Left colon (tissue), 2 donors: ENCODE measurements at places on chromosomes 1 and 21. TPM values are rescaled to one million over a fixed set of nuclear protein-coding genes. Genes with fewer than 3 reads are reported as not detected.

DNA sequence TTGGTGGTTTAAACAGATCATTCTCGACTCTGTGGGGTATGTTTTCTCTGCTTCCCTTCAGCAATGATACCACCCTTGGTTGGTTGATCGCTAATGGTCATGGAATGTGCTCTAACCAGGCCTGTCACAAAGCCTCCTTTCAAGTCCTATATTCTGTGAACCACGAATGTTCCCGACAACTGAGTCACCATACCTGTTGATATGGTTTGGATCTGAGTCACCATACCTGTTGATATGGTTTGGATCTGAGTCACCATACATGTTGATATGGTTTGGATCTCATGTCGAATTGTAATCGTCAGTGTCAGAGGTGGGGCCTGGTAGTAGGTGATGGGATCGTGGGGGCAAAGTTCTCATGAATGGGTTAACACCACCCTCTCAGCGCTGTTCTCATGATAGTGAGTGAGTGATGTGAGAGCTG lies 10.2 kb upstream of the CAMK2N1 start:
- DNase-seq = no peak

Gene DCST2
- 3.6 TPM for total RNA-seq

DNA sequence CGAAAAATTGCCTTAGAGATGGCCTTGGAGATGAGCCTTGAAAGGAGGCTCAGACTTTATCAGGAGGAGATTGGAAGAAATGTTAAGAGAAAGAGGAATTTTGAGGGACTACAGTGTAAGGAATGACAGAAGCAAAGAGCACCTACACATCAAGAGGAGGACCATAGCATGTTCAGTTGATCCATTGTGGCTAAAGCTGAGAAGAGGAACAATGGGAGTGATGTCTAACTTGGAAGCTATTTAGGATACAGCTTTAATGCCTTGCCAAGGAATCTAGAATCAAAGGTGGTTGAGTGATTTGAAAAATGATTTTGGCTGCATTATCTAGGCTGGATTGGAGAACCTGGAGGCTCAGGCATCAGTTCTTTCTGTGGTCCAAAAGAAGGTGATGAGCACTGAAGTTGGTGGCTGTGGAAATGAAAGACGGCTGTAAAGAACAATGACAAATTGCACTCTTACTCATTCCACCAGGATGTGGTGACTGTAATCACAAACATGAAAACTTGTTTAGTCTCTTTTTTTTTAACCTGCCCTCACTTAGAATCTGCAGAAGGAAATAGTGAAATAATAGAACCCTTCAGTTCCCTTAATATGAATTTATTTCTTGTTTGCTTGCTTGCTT lies 11.3 kb downstream of the FAM20B start:
- no peak for DNase-seq

GRCh38 chr1:222021129-222021528 lies 279.2 kb upstream of the DUSP10 start:
- DNase-seq = no peak

DNA sequence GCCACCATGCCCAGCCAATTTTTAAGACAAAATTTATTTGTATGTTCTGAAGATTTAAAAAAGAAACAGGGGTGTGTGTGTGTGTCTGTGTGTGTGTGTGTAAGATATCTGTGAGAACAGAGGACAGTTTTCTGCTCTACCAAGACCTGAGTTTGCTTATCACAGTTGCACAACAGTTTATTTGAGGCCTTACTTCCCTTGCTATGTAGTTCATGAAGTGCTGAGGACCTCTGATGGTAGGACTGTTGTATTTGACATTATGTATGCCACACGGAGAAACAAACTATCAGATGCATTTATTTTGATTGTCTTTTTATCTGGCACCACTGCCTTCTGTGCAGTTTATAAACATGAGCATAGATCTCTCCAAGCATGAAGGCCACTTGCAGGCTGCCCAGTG lies 355.2 kb downstream of the PBX1 start:
- DNase-seq = no peak

DNA sequence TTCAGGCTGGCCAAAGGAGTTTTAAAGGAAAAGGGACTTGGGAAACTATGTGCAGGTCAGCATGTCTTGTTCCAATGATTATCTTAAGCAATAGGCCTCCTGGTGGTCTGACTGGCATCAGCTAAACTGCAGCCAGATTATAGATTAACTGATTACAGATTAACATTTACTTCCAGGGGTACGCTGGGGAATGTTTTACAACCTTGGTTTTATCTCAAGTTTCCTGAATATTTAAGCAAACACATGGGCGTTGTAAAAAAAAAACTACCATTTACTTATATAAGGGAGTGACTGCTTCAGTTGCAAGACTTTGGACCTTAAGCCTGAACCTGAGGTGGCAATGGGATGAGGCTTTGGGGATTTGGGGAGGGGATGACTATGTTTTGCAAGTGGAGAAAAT lies 600.6 kb upstream of the B3GALT2 start:
- DNase-seq = peak; percentile 25

Gene ADGRL4
- total RNA-seq = 2.7 TPM

DNA sequence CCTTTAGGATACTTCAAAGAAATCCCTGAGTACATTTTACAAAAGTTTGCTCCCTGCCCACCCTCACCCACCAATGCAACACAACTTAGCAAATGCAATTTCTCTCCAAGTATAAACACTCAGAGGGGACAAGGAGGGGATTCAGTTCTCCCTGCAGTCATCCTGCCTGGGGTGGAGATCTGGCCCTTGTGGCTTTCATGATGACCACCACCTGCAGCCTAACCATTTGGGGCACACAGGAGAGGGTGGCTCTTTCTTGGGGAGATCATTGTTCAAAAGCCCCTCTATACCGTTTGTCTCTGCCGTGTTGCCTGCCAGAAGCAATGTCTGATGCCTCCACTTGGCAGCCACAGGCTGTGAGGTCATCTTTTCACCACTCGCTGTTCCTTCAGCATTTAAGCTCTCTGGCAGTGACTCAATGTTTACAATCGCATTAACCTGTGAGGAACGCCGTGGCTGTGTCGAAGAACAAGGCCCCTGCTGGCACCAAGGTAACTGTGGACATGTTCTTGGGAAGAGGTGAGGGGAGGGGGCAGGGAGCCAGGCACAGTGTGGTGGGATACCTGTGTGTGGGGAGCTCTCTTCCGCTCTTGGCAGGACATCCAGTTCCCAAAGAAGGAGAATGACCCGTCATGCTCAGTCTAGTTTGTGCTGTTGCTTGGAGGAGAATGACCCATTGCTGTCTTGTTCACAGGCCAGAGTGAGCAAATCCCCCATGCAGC lies 103.9 kb upstream of the DUSP10 start:
- DNase-seq = no peak

- no peak for DNase-seq
Observed at GRCh38 chr1:2506901-2507565, 19.4 kb downstream of the PANK4 start.

GRCh38 chr1:18091660-18092446 lies 15.7 kb upstream of the IGSF21 start:
- DNase-seq = no peak

DNA sequence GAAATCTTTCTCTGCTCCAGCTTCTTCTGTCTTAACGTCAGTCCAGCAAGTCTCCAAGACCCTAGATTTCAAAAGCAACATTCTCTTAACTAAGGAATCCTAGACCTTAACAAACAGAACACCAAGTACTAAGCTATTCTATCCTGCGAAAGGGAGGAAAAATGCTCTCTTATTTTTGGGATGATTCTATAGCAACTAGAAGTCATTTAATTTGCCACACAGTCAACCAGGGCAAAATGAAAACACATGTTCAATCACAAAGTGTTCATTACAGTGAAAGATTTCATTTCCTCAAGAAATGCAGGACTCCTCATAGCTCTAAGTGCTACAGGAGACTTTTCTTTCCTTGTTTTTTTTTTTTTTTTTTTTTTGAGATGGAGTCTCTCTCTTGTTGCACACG lies 36.2 kb upstream of the DOCK7 start:
- DNase-seq = no peak

DNA sequence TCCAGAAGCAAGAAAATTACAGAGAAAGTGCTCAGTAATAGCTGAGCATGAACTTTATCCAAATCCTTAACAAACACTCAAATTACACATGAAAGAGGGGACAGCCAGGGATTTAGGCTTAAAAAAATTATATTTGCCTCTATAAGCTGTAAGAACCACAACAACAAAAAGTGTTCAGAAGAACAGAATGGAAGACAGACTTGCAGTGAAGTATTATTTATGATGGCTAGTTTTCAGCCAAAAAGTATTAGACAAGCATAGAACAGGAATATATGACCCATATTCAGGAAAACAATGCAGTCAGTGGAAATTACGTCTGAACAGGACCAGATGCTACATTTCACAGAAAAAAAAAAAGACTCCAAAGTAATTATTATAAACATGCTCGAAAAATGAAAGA lies 1246.3 kb downstream of the NCAM2 start:
- no peak for DNase-seq

Gene PGBD2
- total RNA-seq = 7.5 TPM

GRCh38 chr1:56068908-56069307 lies 510.5 kb downstream of the PLPP3 start:
- no peak for DNase-seq

DNA sequence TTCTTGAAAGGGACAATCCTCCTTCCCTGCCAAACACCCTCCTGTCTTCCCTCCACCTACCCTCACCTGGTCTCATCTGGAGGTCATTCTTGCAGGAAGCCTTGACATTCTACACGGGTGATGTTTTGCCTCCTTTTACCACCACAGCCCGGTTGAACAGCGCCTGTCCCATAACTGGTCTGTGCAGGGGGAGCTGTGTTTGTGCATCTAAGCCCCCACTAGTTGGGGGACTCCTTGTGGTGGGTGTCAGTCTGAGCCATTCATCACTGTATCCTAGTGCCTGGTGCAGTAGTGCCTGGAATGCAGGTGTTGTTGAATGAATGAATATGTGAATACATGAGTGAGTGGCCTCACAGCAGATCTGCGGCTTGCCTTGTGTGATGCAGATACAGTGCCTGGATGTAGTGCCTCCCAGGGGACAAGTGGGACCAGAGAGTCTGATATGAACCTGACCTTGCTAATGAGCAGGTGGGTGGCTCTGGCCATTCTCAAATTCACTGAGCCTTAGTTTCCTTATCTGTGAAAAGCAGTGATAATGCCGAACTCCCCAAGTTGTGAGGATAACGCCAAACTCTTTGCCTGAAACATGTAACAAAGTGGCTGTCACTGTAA lies 79.8 kb downstream of the OMA1 start:
- DNase-seq = no peak

DNA sequence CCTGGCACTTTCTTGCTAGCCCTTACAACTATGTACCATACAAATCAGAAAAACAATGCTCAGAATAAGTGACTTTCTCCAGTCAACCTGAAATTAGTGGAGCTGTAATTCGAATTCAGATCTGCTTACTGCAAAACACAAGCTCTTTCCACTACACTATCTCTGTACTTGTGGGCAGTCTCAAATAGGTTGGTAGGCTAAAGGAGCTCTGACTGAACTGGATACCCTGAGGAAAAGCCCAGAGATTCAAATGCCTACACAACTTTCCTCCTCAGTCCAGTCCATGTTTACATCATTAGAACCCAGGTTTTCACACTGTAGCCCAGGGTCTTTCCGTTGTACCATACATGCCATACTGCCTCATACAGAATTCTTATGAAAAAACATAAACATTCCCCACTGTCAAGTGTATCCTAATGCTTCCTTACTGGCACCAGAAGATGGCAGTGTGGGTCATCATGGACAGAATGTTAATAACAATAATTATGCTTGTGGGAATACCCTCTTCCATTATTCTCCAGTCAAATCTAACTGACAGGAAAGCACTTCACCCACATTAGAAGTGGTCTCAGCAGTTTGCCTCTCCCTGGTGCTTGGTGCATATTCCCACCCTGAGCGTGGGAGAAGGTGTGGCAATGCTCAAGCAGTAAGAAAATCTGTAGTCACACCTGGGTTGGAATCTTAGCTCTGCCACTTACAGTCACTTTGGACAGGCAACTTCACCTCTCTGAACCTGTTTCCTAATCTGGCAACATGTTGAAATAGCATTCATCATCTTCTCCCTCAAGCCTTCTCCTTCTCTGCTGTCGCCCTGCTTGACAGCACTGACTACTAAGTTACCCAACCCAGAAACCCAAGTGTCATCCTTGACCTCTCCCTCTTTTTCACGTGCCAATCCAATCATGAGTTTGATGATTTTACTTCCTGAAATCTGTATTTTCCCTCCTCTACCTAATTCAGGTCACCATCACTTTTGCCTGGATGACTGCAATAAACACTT lies 14.4 kb upstream of the ZFYVE9 start:
- peak; percentile 36 for DNase-seq

GRCh38 chr21:41147096-41147978 lies 20.6 kb upstream of the BACE2 start:
- DNase-seq = no peak

Gene PRKAA2
- 4.4 TPM for total RNA-seq

Gene TMEM240
- 2.6 TPM for total RNA-seq

GRCh38 chr1:93556291-93556690 lies 108.4 kb downstream of the FNBP1L start:
- DNase-seq = no peak

Gene CLEC20A
- not detected for total RNA-seq

GRCh38 chr1:161130266-161130665 lies 2.2 kb downstream of the DEDD start:
- DNase-seq = no peak

- no peak for DNase-seq
Observed at GRCh38 chr1:160416369-160416768, 16.0 kb downstream of the VANGL2 start.

Gene FAM72A
- 1.9 TPM for total RNA-seq

DNA sequence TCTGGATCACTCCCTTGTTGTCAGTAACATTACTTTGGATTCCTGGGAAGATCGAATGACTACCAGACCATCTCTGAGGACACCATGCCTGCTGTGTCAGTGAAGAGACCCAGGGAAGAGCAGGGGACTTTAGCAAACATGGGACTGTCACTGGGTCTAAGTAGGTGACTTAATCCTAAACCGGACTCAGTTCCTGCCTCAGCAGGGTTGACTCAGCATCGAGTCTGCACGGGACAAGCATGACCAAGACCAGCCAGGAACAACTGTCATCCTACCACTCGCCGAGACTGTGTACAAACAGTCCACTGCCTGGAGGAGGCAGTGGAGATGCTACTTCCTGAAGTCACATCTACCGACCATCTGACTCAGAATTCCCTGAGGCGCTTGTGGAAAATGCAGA lies 53.2 kb upstream of the RAB4A start:
- DNase-seq = no peak

DNA sequence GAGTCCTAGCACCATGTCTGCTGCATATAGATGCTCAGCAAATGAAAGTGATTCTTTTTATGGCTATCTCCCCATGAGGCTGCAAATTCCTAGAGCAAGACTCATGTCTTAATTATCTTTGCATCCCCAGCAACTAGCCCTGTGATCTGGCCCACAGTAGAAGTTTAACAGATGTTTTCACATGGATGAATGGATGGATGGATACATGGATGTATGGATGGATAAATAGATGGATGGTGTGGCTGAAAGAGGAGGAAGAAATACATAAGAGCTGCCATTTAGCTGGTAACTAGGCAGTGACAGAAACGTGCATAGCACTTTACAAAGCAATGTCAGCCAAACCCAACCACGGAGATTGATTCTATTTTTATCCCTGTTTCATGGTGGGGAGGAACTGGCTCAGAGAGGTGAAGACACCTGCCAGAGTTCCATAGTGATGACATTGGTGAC lies 32.7 kb upstream of the ZBTB40 start:
- DNase-seq = no peak

Gene CRP
- total RNA-seq = not detected

Gene RIMKLA
- 24.2 TPM for total RNA-seq
